ENCODE measurements at places on chromosomes 3 and 15.

- DNase-seq, result no peak
Measured at GRCh38 chr3:43161684-43162229, 55.9 kb upstream of the POMGNT2 start.

GRCh38 chr3:111903067-111903511 lies 44.0 kb downstream of the PHLDB2 start:
- no peak for DNase-seq

- no peak for DNase-seq
Measured at GRCh38 chr3:195078891-195079440, 192.0 kb downstream of the XXYLT1 start.

GRCh38 chr3:40452562-40452875 lies 4.6 kb upstream of the RPL14 start:
- DNase-seq, result no peak

DNA sequence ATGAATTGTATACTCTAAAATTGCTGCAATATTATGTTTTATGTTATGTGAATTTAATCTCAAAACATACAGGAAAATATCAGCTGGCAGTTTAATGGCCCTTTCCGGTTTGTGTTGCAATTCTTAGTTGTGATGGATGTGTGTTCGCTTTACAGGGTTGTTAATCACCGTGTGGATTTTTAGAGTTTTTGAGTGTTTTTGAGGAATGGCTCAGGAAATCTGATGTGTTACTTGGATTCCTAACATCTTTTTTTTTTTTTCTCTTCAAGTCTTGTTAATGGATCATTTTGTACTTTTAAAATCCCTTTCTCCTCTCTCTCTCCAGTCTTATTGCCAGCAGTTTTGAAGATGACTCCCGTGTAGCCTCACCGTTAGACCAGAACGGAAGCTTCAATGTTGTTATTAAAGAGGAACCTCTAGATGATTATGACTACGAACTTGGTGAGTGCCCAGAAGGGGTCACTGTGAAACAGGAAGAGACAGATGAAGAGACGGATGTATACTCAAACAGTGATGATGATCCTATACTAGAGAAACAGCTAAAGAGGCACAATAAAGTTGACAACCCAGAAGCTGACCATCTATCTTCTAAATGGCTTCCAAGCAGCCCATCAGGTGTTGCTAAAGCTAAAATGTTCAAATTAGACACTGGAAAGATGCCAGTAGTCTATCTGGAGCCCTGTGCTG lies 35.7 kb downstream of the MGA start:
- no peak for DNase-seq

GRCh38 chr3:51937611-51938450 lies 3.9 kb downstream of the RRP9 start:
- DNase-seq, result no peak

GRCh38 chr3:11481556-11481955 lies 162.2 kb downstream of the VGLL4 start:
- DNase-seq, result no peak

DNA sequence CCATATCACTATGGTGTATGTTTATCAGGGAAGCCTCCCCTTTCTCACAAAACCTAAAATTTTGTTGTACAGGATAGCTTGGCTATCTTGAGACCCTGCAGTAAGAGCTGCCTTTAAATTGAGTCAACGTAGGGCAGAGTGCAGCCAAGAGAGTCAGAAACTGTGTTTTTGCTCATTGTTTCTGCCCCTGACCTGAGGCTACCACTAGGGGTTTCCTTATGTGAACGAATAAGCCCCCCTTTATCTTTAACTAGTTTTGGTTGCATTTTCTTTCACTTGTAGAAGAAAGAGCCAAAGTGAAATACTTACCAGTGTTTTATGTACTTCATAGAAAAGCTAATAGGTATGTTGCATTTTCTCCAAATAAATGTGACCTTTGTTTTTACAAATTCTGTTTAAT lies 149.9 kb upstream of the TMC3 start:
- DNase-seq, result no peak

- no peak for DNase-seq
Measured at GRCh38 chr15:63905558-63906265, 72.0 kb upstream of the HERC1 start.

DNA sequence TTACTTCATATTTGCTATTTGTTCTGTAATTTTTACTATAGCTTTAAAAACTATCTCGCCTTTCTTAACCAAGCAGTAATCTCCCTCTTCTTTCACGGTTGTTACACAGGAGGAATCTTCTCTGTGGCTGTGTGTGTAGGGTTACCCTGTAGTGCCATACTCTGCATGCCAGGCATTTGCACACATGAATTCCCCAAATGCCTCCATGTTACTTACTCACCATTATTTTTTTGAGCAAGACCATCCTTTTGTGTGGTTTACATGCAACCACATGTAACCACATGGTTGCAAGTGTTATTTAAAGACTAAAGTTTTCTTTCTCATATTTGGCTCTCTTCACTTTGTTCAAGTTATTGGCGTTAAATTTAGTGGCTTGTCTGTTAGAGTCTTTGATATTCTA lies 45.5 kb downstream of the HPS3 start:
- DNase-seq, result peak; percentile 76

DNA sequence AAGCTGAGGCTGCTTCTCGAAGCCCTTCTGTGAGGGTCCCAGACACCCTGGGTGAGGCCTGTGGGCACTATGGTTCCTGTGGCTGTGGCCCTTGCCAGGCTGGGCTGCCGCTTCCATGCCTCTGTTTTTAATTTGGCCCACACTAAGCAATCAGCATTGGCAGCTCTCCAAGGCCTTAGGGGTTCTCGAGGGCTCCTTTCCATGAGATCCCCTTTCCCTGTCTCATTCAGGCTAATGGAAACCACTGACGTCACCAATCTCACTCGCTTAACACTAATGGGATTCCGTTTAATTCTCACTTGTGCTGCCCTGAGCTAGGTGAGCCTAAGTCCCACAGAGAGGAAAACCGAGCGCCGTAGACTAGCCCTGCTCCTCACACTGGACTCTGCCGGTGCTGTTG lies 60.2 kb upstream of the RAB6B start:
- no peak for DNase-seq

DNA sequence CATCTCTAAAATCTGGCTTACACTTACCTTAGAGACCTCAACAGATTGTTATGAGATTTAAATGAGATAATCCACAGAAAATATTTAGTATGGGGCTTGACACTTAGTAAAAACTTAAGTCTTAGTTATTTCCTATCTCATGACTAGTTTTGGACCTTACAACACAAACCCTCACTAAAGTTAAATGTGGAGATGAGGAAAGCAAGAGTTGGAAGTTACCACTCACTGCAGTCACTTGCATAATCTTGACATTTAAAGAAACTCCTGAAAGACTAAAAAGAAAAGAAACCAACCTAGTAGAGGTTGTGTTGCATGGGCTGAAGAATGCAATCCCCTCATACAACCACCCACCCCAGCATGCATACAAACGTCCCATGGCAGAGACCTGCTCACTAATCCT lies 40.1 kb downstream of the ITGB5 start:
- DNase-seq, result no peak

GRCh38 chr15:56586206-56586605 lies 121.3 kb upstream of the MNS1 start:
- no peak for DNase-seq

- DNase-seq, result no peak
Measured at GRCh38 chr3:169965562-169966427, 812 bp upstream of the SEC62 start.

DNA sequence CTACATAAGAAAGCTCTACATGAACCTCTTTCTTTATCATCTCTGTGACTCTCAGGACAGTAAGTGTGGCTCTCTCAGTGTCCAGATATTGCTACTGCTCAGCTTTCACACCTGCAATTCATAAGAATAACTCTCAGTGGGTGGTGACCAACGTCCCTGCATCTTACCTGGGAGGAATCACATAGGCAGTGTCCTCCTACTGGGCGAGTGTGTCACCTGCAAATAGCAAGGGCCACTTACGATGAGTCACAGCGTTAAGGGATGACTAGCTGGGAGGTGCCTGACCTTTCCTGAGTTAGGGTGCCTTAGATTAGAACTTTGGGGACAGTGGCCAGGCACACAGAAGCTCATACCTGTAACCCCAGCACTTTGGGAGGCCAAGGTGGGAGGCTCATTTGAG lies 90.8 kb upstream of the C3orf80 start:
- DNase-seq, result no peak

GRCh38 chr3:94246171-94246570 lies 183.3 kb downstream of the NSUN3 start:
- DNase-seq, result no peak

GRCh38 chr3:52006017-52006819 lies 10.5 kb upstream of the RPL29 start:
- no peak for DNase-seq

DNA sequence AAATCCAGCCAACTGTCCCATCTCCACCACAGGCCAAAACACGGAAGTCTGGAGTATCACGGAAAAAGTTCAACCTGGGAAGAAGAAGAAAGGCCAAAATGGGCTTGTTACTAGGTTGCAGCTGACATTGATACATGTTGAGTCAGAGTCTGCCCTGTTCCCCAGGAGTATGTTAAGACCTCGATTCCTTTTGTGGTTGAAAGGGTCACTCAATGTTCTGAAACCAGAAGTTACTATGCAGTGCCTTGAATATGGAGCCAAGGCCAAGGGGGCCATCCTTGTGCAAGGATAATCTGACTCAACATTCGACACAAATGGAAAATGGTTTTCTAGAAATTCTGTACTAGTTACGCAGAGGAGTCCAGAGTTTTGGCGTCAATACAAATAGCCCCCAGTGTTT lies 104.2 kb downstream of the DGKG start:
- no peak for DNase-seq

DNA sequence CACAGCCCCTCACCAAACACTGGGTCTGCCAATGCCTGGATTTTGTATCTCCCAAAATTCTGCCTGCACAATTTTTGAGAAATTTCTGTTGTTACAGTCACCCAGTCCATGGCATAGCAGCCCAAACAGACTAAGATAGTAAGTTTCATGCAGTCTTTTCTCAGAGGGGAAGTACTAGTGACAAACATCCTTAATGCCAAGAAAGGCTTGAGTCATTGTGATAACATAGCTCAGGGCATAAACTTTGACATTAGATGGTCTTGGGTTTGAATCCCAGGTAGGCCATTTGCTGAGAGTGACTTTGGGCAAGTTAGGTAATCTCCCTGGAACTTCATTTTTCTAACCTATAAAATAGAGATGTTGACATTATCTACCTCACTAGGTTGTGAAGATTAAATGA lies 36.1 kb upstream of the PFN2 start:
- no peak for DNase-seq

GRCh38 chr15:98789020-98789419 lies 140.7 kb downstream of the IGF1R start:
- no peak for DNase-seq

DNA sequence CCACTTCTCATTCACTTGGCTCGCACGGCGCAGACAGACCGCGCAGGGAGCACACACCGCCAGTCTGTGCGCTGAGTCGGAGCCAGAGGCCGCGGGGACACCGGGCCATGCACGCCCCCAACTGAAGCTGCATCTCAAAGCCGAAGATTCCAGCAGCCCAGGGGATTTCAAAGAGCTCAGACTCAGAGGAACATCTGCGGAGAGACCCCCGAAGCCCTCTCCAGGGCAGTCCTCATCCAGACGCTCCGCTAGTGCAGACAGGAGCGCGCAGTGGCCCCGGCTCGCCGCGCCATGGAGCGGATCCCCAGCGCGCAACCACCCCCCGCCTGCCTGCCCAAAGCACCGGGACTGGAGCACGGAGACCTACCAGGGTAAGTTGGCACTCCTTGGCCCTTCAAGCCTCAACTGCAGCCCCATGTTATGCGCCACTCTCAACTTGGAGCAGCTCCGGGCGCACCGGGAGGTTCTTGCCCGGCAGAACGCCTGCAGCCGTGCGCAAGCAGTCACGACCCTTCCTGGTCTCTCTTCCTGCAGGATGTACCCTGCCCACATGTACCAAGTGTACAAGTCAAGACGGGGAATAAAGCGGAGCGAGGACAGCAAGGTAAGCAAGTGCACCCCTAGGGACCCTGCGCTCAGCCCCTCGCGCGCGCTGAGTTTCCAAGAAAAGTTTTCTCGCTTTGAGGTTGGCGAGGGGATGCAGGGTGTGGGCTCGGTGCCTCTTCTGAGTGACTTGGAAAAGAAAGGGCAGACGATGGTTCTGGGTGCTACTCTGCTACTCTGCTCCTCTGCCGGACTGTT lies at the start of gene BHLHE40:
Gene BHLHE40, plus strand, starts transcription at position 10 of the 801 bp plus-strand sequence. Its CDS starts 282 bp downstream, at position 292.
- DNase-seq, result no peak

DNA sequence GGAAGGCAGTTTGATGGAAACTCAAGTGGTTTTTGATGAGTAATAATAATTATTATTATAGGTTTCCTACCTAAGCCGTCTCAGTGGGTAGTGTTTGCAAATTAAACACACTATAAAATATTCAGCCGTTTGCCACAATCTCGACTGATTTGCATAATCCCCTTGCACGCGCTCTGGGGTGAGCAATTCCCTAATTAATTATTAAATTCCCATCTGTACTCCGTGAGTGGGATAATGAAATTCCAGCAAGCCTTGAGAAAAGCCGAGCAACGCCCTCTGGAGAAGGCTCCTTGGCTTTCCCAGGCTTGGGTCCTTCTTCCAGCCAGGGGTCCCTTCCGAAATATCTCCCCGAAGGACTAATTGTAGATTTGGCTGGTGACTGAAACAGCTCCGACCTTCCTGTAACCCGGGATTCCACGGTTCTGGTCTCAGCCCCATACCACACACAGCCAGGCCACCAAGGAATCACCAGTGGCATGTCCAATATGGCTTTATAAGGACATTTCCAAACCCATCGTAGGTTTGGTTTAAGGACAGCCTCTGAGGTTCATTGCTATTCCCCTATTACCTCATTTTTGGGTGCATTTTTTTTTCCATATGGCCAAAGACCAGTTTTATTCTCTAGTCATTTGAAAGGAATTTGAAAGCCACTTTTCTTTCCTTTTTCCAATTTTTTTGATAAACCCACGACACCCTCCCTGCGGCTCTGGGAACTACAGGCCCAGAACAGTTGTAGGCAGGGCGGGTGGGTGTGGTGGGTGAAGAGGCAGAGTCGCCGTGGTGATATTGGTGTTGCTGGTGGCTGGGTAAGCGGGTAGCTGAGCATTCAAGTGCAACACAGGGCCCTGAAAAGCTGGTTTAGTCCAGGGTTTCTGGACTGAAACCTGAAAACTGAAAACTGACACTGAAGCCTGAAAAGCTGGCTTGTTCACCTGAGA lies 33.2 kb upstream of the RGMA start:
- DNase-seq, result no peak

Data from retinal pigment epithelial cell (primary cell).